ENCODE measurements at places on chromosomes 3 and 15.

DNA sequence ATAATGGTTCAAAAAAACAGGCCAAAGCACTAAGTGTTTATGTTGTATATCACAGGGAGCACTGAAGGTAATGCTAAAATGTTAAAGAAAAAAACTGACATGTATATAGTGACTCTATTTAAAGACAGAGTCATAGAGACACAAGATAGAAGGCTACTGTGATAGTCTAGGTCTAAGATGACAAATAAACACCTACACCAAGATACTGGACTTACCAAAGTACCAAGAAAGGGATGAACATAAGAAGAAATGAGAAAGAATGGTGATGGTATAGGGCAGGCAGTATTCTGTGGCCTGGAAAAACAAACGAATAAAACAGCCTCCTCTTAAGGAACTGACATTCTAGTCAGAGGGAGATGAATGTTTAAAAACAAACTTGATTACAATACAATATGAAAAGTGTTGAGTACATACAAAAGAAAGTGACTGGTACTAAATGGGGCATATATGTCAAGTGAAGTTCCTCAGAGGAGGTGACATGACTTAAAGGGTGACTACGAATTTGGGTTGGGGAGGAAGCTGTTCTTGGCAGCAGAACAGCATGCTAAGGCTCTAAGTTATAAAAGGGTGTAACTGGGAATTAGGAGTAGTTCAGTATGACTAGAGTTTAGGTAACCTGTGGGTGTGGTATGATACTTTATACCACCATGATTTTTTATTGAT lies 5.9 kb downstream of the ABHD10 start:
- DNase-seq: no peak

- no peak for DNase-seq
Measured at GRCh38 chr15:91345736-91346135, 245.7 kb downstream of the SV2B start.

DNA sequence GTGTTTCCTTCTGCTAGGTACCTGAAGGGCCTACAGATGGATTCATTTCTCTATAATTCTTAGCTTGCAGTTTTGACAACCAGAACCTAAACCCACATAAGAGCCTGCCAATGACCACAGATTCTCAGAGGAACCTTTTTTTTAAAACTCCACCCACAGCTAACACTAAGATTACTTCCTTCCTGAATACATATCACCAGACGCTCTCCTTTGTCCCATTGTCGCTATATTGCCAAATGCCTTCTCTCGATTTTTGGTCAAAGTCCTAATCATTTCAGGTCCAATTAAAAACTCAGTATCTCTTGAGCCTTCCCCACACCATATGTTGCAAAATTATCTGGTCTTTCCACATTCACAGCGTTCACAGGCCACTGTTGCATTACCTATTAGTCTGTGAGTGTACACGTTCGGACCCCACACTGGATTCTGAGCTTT lies 12.4 kb downstream of the ZNF710 start:
- no peak for DNase-seq

DNA sequence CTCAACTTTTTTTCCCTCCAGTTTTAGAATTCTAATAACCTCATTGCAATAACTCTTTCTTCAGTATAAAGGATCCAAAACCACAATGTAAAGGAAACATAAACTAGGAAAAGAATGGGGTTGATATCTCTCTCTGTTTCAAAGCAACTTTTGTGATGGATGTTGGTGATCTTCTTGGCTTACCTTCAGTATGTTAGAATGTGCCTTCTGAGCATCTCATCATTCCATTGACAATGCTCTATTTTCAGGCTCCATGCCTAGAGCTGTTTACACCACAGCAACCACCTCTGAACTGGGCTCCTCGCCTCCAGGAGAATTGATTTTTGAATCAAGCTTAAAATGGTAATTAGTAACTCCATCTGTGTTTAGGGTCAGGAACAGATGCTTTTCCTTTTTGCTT lies 6.6 kb downstream of the NLGN1 start:
- no peak for DNase-seq

DNA sequence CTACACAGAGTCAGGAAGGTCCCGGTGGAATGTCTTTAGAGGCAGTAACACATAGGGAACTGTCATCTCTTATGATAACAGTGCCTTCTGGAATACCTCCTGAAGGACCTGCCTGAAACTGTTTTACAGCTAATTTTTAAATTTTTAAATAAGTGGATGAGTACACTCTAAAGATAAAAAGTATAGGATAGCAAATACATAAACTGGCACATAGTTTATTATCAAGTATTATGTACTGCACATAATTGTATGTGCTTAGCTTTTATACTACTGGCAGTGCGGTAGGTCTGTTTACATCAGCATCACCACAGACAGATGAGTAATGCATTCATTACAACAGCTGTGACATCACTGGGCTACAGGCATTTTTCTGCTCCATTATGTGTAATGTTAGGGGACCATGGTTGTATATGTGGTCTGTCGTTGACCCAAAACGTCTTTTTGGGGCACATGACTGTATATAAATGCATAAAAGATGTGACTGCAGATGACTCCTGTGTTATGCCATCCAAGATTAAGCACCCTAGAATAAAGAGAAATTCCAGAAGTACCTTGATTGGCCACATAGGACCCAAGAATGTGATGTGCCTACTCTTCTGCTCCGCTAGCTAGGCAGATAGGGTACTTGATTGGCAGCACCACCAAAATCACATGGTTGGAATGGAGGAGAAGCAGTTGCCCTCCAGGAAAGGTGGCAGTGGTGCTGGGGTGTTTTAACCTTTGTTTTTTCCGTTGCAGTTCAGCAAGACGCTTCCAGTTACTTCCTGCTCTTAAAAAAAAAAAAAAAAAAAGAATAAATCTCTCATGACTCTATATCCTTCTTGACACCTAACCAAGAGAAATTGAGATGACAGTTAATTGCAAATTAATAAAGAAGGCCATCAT lies 3.3 kb downstream of the VPS8 start:
- DNase-seq: no peak

- DNase-seq: no peak
Measured at GRCh38 chr3:54454806-54455205, 332.5 kb downstream of the CACNA2D3 start.

- no peak for DNase-seq
Measured at GRCh38 chr3:24709956-24710355, 215.3 kb upstream of the THRB start.

DNA sequence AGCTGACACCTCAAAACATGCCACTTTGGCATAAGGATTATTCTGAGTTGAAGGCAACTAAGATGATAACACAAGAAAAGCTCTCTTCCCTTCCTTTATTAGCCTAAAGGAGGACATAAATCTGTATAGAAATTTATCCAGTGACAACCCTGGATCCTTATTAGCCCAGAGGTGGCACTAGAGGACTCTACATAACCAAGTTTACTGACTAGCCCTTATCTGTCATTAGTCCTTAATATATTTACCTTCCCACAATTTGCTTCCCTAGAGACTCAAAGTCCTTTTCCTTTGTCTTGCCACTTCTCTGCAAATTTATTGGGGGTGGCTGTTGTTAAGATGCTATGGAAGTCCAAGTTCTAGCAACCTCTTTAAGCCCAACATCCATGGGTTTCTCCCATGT lies 26.7 kb downstream of the CEP70 start:
- no peak for DNase-seq

DNA sequence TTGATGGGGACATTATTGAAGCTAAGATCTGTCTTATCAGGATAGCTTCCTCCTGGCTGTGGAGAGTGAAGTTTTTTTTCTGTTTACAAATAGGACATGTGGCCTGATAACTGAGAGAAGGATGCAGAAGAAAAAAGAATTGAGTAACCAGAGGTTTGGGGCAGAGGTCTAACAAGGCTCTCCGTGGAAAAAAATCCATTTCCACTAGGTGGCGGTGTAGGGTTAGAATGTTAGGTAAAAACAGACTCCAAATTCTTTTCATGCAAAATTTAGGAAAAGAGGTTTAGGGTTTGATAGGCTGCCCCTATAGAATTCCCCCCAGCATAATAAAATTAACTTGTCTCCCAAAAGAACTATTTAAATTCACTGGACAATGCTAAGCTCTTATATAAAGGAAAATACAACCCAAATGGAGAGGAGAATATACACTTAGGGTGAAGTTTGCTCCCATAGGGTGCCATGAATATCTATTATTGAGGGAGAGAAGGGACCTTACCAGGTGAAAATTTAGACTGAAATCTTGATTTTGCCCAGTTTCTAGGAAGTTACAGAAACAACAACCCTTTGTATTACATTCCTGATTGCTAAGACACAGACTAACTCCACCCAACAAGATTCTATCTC lies 1560.4 kb downstream of the OTOL1 start:
- DNase-seq: peak; percentile 32

DNA sequence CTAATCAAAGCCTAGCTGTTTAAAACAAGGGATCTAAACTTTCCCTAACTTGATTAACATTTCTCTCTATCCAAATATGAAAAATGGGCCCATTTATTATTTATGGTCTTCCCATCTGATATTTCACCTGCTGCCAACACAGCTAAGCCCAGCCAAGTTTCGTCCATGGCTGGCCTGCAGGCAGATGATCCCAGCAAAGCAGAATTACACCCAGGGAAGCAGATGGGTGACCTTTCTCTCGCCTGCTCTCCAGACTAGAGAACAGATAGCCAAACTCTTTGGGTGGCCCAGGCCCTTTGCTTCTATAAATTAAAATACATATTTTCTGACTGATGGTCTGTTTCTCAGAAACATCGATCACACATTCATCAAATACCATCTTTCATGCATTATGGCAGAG lies 1038.8 kb downstream of the AGBL1 start:
- DNase-seq: no peak

- DNase-seq: no peak
Measured at GRCh38 chr3:149894205-149894604, 76.5 kb downstream of the PFN2 start.

- DNase-seq: no peak
Measured at GRCh38 chr3:101954936-101955335, 105.6 kb downstream of the NFKBIZ start.

GRCh38 chr3:40196966-40197365 lies 112.5 kb upstream of the EIF1B start:
- DNase-seq: no peak

DNA sequence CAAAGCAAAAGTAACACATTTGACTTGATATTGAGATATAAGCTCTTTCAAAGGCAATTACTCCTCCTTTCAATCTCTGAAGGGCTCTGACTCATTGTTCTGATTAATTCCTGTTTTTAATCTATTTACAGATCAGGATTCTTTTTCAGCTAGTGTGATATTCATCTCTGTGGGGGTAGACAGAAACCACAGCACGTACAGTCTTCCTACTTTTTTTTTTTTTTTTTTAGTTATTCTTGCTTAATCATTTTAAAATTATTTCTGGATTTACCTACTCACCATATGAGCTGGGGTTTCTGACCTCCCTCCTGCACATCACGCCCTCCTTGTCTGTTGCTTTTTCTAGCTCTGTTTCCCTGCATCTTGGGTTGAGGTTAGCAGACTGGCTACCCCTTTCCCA lies 1.4 kb downstream of the CNTN3 start:
- no peak for DNase-seq

DNA sequence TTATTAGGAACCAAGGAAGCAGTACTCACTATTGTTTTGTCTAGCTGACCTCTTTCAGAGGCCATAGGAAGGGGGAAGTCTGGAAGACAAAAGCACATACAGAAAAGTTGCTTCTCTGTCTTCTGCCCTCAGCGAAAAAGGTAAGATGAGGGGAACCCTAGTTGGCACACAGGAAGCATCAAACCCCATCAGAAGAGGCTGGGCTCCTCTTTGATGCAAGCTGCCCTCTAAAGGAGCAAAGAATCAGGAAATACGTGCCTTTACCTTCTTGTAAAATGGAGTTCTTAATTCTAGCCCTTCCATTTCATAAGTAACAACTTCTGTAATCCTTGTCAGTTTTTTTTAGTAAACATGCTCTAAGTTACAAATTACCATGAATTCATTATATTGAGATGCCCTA lies 12.5 kb downstream of the SPINK8 start:
- DNase-seq: no peak

DNA sequence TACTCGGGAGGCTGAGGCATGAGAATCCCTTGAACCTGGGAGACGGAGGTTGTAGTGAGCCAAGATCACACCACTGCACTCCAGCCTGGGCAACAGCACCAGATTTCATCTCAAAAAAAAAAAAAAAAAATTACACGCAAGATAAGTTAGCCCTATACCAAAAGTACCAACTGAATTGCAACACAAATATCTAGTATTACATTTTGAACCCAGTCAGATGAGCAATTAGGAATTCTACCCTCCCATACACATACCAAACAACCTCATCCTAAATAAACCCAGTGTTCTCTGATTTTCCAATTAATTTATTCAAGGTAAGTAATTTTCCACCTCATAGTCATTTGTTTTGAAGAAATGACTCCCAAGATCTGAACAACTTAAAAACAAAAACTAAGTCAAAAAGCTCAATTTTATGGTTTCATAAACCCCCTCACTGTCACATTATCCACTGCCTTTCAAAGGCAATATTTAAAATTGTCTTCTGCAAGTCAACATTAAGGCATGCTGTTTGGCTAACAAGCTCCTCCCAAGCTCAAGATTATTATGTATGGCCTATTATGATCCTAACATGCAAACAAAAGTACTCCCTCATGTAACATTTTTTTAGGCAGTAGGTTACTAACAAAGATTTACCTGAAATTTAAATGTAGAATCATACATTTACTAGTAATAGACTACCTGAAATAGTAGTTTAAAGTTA lies 4.5 kb downstream of the RAF1 start:
- DNase-seq: no peak

GRCh38 chr3:158768361-158768787 lies 33.5 kb upstream of the MFSD1 start:
- DNase-seq: no peak

GRCh38 chr3:12970684-12971083 lies 102.5 kb downstream of the IQSEC1 start:
- no peak for DNase-seq

DNA sequence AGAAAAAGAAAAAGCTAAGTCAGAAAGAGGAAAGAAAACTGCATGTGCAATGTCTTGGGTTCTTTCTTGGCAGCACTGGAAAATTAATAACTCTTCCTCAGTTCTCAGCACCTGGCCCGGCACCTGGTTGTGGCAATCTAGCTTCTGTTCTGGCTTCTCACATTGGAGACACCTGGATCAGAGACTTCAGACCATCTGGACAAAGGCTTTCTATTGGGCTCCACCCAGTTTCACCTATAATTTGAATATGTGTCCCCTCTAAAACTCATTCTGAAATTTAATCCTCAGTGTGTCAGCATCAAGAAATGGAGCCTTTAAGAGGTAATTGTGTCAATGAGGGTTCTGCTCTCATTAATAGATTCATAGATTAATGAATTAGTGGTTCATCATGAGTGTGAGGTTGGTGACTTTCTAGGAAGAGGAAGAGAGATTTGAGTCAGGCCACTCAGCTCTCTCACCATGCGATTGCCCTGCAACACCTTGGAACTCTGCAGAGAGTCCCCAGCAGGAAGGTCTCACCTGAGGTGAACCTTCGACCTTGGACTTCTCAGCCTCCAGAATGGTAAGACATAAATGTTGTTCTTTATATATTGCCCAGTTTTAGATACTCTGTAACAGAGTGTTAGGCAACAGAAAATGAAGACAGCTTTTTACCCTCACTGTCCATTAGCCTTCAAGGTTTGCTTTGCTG lies 679.9 kb downstream of the NTRK3 start:
- DNase-seq: no peak

DNA sequence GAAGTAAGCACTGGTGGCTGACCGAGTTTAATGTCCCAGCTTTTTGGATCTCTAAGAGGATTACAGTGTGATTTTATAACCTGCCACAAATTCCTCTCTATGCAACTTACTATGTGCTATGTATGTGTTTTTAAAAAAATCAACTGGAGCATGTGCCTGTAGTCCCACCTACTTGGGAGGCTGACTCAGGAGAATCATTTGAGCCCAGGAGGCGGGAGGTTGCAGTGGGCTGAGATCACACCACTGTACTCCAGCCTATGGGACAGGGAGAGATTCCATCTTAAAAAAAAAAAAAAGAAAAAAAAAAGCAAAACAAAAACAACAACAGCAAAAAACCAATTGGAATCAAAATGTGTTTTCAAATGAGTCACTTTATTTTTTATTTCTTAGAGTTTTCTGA lies 29.6 kb downstream of the DUT start:
- no peak for DNase-seq

All from NCI-H1105 (cell line).